Right lobe of liver (tissue), 6 donors: ENCODE measurements at places on chromosomes 12 and 14.
A peak's percentile ranks its signal among the peaks of the same experiment; 100 is the strongest.

- no peaks in the 10 kb centered on the region for H3K36me3 ChIP-seq
- DNase-seq: no peak
- H3K4me1 ChIP-seq: no peaks in the 10 kb centered on the region
- no peak overlapping the region for H3K27ac ChIP-seq
Observed at GRCh38 chr14:61048640-61049039, 67.6 kb downstream of the SLC38A6 start.

DNA sequence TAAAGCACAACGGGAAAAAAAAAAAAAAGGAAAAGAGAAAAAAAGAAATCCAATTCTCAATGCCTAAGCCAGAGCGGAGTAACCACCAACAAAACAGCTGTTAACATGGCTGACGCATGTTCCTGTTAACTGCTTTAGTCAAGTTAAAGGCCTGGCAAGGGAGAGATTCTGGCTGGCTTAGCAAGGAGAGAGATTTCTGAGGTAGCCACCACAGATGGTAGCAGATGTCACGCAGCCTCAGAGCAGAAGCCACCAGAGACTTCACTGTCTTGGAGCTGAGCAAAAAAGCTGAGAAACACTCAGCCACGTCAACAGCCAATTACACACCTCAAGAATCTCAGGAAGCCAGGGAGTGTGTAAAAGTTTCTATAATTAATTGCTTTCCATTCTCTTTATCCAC lies 87.1 kb downstream of the TMCC3 start:
- H3K4me3 ChIP-seq: no peak overlapping the region
- DNase-seq: no peak
- H3K4me1 ChIP-seq: peaks cover 3% of the 10 kb centered on the region
- H3K27ac ChIP-seq: no peak overlapping the region
- H3K36me3 ChIP-seq: no peaks in the 10 kb centered on the region
- H3K27me3 ChIP-seq: no peaks in the 10 kb centered on the region

DNA sequence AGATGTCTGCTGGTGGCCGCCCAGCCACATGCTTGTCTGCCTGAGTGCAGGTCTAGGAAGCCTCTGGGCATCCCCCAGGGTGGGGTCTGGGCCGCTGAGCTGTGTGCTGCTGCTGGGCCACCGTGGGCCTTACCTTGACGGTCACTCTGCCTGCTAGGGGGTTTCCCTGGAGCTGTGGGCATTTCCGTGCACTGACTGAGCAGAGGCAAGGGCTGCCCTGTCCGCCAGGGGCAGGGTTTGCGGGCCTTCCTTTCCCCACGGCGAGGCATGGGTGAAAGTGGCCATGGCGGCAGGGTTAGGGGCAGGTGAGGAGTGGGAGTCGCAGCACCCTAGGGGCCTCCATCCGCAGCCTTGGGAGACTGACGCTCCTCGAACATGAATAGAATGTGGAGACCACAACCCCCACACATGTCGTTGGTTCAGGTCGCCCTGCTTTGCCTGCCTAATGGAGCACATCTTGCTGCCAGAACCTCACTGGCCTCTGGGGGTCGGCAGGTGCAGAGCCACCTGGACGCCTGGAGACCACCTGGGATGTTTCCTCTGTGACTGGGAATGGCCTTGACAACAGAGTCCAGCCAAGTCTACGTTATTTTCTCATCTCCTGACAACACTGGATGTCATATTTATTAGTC lies 2.5 kb downstream of the ZBTB42 start:
- peaks cover 15% of the 10 kb centered on the region for H3K4me1 ChIP-seq
- no peaks in the 10 kb centered on the region for H3K27me3 ChIP-seq
- no peak overlapping the region for H3K4me3 ChIP-seq
- H3K27ac ChIP-seq: no peak overlapping the region
- peak; percentile 17 for DNase-seq
- H3K36me3 ChIP-seq: no peaks in the 10 kb centered on the region

- H3K4me3 ChIP-seq: no peak overlapping the region
- H3K27me3 ChIP-seq: no peaks in the 10 kb centered on the region
- H3K27ac ChIP-seq: no peak overlapping the region
- H3K4me1 ChIP-seq: no peaks in the 10 kb centered on the region
- no peaks in the 10 kb centered on the region for H3K36me3 ChIP-seq
- no peak for DNase-seq
Observed at GRCh38 chr14:60951776-60952435, 29.0 kb downstream of the TRMT5 start.

GRCh38 chr12:54282949-54283593 lies 2.5 kb downstream of the HNRNPA1 start:
- peaks cover 19% of the 10 kb centered on the region for H3K36me3 ChIP-seq
- no peaks in the 10 kb centered on the region for H3K4me1 ChIP-seq
- H3K4me3 ChIP-seq: no peak overlapping the region
